ENCODE measurements at places on chromosomes 7 and 10.

GRCh38 chr10:63114031-63114814 is 18.9 kb upstream of the NRBF2 start:
- DNase-seq = no peak

- no peak for DNase-seq
Measured at GRCh38 chr7:47505312-47506007, 76.5 kb downstream of the TNS3 start.

DNA sequence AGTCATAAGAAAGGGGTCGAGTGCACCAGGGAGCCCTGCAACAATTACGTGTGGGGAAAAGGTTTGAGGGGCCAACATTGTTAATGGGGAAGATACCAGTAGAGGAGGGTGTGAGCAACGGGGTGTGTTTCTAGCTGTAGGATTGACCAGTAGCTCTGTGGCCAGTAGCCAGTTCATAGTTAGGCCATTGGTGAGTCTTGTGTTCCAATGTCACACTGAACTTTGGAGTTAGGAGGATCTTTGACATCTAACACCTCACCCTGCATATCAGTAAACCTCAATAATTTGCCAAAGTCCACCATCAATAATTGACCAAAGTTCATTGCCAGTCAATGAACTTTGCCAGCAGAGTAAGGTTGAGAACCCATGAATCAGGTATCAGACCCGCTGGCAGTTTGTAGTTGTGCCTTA is 168.8 kb downstream of the CPED1 start:
- DNase-seq = no peak

DNA sequence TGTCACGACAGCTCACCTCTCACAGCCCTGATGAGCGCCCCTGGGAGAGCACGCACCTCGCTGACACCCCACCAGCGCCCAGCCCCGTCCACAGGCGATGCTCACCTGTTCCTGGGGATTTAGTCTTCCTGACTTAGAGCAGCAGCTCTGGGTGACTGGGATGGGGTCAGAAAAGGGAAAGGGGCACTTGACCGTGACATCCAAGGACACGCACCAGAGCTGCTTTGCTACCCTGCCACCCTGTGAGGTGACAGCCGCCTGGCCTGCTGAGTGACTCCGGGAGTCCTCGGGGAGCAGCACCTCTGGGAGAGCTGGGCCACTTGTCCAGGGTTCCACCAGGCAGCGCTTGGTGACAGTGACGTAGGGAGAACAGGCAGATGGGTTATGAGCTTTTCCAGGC is 148.2 kb downstream of the PRKAG2 start:
- DNase-seq = no peak

DNA sequence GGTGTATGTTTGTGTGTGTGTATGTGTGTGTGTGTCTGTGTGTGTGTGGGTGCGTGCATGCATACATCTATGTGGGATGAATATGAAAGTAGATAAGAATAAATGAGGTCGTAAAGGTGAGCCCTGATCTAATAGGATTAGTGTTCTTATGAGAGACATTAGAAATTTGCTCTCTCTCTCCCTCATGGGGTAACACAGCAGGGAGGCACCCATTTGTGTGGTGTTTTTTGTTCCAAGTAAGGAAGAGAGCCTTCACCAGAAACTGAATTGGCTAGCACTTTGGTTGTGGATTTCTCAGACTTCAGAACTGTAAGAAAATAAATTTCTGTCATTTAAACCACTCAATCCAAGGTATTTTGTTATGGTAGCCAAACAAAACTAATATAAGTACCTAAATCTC is 353.7 kb upstream of the CHRM2 start:
- DNase-seq = no peak

DNA sequence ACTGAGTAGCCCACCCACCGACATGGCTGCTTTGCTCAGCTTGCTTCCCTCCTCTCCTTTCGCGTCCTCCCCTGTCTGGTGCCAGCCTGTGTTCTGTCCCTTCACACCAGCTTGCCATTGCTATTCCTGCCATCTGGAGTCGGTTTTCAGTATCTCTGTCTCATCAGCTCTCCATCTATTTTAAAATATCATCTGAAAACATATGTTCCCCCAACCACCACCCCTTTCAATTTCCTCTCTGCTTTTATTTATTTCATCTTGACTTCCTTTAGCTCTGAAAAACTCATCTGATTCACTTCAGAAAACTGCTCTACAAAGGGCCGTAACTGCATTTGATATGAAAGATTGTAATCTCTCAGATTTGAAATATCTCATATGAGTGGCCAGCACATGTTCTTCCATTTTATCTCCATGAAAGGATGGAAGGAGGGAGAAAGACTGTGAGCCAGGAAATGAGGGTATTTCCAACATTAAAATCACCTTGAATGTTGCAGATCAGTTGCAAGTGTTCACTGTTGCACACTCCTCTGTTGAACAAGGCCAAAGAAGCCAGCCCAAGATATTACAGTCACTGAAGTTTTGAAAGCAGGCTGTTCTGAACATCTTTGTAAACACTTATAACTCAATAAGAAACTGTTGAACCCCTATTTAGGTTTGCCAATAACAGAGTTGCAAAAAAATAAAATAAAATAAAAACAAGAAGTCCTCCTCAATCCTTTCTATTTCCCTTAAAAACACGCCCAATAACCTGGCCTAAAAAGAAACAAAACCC is 202.4 kb upstream of the NEBL start:
- no peak for DNase-seq

DNA sequence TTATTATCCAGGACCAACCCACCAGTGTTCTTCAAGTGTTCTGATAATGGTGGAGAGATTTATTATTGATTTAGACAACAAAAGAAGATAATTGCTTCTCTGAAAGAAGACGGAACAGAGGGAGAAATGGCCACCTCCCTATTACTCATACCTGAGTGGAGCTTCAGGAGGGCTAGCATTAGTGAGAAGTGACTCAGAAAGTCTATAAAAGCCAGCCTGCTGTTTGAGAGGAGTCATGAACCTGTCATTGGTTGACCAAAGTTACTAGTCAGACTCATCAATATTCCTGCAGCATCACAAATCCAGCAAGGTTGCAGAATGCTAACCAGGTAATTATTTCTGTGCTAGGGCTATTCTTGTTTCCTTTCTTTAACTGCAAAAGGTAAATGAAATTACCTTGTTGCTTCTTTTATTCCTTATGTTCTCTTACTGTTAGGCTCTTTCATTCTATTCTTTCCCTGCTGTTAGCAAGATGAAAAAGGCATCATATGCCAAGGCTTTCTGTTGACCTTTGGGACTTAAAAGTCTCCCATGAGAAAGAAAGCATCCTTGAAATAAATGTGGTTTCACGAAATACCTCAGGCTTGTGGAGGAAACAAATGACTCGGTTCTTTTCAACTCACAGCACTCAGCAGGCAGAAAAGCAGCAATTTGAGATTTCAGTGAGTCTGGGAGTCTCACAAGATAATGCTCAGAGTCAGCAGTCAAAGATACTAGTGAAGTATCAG is 256.4 kb upstream of the PHYHIPL start:
- DNase-seq = no peak

DNA sequence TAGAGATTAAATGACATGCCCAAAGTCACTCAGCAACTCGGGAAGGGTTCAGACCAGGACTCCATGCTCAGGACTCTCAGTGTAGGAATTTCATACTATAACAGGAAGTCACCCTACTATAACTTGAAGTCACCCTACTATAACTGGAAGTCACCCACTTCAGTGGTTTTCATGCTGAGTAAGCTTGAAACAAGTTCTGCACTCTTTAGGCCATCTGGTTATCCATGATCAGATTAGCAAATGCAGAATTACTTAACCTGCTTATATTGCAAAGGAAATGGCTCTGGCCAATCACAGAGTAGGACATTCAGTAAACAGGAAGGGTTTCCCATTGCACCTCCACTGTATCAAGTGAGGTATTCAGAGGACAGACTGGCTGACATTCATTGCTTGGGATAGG is 1240.4 kb downstream of the GATA3 start:
- DNase-seq = no peak

- DNase-seq = no peak
Measured at GRCh38 chr7:151744656-151745638, 132.0 kb downstream of the PRKAG2 start.

DNA sequence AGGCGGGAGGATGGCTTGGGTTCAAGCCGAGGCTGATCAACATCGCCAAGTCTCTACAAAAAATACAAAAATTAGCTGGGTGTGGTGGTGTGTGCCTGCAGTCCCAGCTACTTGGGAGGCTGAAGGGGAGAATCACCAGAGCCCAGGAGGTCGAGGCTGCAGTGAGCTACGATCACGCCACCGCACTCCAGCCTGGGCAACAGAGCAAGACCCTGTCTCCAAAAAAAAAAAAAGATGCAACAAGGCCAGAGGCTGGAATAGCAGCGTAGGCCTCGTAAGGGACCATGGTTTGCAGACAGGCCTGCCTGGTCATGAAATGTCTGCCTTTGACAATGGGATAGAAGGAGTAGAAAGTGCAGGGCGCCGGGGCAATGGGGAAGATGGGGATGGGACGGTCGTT is 20.0 kb downstream of the PAPOLB start:
- DNase-seq = no peak

- no peak for DNase-seq
Measured at GRCh38 chr7:127396184-127396583, 3.7 kb upstream of the ZNF800 start.
